ENCODE measurements at places on chromosomes 1 and 21.

- DNase-seq = no peak
These were observed 9.6 kb downstream of the CAMK2N1 start for GRCh38 chr1:20476265-20477038.

- no peak for DNase-seq
These were observed 1.2 kb upstream of the RWDD3 start for GRCh38 chr1:95232646-95233318.

DNA sequence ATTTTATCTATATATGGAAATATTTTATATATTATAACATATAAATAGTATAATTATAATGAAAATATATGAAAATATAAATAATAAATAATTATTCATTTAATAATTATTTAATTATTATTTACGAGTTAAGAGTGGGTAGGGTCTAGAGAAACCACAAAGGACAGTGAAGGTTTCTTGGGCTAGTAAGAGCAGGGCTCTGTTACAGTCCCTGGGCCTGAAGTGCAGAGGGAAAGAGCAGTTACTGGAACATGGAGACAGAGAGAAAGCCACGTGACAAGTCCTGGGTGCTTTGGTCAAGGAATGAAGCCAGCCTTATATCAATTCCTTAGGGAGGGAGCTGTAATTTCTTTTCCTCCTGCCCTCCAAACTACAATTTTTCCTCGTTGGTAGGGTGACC lies 117.2 kb upstream of the OLIG2 start:
- DNase-seq = no peak

DNA sequence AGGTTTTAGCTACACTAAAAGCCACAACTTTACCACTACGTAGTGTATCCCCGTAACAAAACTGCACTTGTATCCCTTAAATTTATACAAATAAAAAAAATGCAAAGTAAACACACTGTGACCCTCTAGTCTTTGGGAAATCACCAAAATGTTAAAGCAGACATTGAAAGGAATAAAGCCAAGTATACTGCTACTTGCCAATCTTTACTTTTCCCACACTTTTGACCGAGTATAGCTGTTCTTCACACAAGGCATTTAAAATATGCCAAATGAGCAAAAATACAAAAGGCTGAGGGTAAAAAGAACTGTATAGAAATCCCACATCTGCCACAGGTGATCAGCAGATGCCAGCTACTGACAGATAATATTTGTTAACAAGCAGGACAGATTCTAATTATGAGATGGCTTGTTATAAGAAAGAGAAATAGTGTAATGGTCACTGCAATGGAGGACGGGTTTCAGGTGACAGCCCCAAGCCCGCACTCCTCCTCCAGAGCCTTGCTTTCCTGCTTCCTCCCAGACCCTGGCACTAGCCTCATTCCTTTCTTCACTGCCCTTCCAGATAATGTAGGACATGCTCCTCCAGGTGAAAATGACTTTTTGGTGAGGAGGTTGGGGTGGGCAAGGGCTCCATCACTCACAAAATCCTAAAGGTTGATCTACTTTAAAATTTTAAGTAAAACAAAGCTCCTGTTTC lies 18.1 kb downstream of the KCNT2 start:
- no peak for DNase-seq
